ENCODE measurements at places on chromosomes 5 and 9. TPM values are rescaled to one million over a fixed set of nuclear protein-coding genes. Genes with fewer than 3 reads are reported as not detected.

DNA sequence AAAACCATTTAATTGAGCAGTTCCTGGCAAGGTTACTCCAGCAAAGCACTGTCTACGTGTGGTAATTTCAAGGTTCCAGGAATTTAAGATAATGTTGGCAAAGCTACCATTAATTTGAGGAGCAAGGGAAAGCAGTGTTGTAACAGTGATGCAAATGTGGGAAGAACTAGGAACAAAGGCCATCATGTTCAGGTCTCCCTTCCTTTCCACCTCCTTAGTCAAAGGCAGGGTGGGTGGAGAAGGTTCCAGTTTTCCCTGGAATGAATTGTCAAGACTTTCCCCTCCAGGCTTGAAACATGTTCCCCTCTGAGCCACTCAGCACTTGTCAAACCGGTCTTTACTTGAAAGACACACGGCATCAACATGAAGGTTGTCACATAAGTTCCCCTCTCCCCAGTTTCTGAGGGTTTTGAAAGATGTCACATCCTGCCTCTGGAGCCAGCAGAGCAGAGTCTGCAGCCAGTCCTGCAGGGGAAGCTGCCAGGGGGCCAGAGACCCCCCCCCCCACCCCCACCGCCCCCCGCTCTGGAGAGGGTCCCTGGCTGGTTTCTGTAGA is 226.0 kb downstream of the GAS1 start:
- DNase-seq: no peak

DNA sequence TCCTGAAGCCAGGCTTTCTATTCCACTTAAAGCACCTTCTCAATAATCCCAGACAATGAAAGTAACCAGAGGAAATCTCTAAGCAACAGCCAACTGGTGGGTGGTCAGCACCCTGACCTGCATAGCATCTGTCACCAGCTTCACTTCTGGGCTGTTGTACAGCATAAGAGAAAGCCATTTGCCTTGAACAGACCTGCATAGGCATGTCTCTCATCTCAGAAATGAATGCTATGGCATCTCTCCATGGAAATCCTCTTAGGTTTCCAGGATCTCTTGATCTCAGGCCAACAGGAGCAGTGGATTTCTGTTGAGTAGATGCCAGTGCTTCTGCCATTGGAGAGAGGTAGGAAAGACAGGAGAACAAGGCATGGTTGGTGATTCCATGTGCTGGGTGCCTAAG is 213.6 kb downstream of the GRIA1 start:
- DNase-seq: no peak

DNA sequence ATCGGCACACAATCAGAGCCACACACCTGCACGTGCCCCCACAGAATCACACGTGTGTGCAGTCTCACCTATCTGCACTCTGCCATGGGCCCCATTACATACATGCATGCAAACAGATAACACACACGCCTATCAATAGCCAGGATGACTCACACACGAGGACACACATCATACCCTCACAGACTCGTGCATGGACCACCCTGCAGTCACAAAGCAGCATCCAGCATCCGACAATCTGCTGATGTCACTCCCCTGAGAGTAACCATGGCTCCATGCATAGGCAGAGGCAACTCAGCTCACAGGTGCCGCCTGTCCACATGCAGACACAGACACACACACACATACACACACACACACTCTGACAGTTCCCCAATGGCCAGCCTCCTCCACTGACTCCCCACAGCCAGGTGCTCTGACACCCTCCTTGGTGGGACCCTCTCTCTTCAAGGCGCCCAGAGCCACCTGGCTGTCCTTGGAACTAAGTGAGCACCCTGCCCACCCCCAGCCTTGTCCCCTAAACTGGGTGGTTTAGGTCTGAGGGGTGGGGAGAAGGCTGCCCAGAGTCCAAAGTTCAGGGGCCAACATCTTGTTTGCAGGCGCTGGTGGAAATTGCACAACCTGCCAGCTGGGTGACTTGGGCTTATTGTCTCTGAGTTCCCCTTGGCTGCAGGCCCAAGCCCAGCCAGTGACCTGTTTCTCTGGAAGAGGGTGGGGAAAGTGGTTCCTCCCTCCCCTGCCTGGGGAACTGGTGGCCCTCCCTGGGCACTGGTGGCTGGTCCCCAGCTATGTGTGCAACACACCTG is 34.6 kb upstream of the NEK6 start:
- peak; percentile 88 for DNase-seq

GRCh38 chr9:101639311-101639710 is 44.5 kb upstream of the PPP3R2 start:
- DNase-seq: no peak

- DNase-seq: no peak
Measured at GRCh38 chr9:113543982-113544303, 80.4 kb downstream of the RGS3 start.

- no peak for DNase-seq
Measured at GRCh38 chr5:139577689-139578290, 16.7 kb downstream of the UBE2D2 start.

DNA sequence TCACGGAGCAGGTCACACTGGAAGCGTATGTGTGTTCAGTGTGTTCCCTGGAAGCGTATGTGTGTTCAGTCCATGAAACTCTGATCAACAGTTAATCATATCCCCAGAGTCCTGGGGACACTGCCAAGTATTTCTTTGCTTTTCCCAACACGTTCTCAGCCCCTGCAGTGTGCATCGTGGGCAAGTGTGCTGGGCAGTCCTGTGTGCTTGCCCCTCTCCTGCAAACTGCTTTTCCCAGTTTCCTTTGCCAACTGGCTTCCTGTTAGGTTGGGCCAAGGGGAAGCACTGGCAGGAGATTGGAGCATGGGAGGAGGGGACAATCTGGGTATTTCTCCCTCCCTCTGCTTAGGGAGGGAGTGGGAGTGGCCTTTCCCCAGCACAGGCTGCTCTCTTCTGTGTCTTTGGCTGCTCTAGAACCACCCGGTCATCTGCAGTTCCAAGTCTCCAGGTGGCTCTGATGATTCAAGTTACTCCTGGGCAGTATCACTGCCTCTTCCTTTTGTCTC is 36.8 kb upstream of the NEK6 start:
- peak; percentile 65 for DNase-seq

GRCh38 chr9:120324461-120324860 is 255.5 kb downstream of the CDK5RAP2 start:
- DNase-seq: no peak

DNA sequence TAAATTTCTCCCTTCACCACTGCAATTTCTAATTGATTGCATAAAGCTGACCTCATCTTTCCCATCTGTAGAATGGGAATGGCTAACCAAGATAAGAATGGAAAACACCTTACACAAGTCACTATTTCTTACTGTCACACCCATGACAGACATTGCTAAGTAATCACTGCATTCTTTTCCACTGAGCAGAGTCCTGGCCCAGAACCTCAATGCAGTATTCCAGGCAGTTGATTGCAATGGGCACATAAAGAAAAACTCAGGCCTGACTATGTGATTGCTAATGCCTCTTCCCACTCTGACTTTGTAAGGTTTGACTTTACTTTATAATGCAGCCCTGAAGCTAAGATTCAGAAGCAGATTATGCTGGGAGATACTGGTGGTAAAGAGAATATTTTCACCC is 29.3 kb downstream of the TRIM32 start:
- no peak for DNase-seq

IFNE gene
- total RNA-seq: not detected

DNA sequence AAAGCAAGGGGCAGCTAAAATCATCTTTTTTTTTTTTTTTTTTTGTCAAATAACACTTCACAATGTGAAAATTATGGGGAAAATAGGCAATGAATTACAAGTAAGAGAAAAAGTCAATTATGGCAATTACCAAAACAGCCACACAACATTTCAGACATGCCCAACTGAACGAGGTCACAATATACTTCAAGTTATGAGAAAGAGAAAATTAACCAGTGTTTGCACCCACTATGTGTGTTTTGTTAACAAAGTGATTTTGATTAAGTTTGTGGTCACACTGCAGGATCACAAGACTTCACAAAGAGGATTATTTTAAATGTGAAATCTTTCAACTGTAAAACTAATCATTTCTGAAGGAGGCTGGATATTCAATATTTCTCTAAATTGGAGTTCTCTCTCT is 1032.8 kb upstream of the DMAC1 start:
- no peak for DNase-seq

KIF24 gene
- 1.4 TPM for total RNA-seq

- DNase-seq: no peak
Measured at GRCh38 chr5:123778641-123779040, 266.7 kb downstream of the CSNK1G3 start.

GNE gene
- total RNA-seq: 27.0 TPM

DNA sequence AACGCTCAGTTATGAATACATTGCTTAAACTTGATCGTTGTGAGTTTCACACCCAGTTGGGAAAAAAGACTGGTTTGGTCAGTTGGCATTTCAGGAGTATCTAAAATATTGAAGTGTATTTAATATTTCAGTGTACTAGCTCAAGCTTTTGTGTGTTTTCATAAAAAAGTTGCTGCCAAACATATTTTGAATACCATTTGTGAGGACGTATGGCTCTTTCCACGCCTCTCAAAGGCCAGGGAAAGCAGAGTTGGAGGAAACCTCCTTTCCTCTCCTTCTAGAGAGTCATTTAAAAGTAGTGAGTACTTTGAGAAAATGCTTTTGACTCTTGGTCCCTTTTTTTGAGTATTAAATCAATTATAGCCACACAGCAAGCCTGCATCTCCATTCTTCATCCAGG is 43.2 kb upstream of the ANKRD33B start:
- no peak for DNase-seq

DNA sequence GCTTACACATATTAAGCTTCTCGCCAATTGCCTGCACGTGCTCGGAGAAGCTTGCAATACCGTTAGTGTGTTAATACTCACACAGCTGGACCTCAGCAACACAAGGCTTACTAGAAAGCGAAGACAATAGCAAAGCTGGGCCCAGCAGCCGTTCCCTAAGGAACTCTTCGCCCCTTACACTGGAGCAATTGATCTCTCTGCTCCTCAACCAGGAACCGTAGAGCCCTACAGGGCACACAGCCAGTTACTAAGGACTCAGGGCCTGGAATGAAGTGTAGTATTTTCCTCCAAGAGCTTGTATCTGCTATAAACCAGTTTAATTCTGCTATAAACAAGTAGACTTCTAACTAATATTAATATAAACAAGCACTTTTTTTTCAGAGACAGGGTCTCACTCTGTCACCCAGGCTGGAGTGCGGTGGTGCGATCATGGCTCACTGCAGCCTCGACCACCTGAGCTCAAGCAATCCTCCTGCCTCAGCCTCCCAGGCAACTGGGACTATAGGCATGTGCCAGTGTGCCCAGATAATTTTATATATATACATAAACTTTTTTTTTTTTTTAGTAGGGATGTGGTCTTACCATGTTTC is 67.0 kb upstream of the SIMC1 start:
- DNase-seq: no peak

STPG3 gene
- total RNA-seq: not detected
